ENCODE measurements at places on chromosomes 3 and 15.

DNA sequence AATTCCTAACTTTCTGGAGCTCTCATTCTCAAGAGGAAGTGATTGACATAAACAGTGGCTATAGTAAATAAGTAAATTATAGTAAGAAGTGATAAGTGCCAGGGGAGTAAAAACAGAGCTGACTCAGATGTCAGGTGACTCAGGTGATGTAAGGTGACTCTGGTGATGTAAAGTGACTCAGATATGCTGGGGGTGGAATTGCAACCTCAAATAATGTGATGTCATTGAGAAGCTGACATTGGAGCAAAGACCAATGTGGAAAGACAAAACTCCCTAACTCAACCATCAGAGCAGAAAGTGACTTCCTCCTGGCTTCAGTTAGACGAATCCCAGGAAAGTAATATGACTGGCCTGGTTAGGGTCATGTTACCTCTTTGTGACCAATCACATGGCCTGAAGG lies 144.2 kb upstream of the SNTN start:
- no peak for DNase-seq

DNA sequence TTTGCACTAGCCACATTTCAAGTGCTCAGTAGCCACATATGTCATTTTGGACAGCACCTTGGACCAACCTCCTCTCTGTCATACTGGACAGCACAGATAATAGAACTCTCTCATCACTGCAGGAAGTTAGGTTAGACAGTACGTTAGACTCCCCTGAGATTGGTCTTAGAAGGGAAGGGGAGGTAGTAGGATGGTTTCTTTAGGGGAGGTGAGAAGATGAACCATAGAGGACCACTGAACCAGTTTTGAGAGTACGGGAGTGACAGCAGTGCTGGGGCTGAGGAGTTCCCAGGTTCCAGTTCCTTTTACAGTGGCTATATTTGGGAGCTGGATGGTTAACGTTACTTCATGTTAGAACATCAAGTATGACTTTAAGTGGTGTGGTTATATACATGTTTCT lies 7.8 kb downstream of the LRCH3 start:
- no peak for DNase-seq

DNA sequence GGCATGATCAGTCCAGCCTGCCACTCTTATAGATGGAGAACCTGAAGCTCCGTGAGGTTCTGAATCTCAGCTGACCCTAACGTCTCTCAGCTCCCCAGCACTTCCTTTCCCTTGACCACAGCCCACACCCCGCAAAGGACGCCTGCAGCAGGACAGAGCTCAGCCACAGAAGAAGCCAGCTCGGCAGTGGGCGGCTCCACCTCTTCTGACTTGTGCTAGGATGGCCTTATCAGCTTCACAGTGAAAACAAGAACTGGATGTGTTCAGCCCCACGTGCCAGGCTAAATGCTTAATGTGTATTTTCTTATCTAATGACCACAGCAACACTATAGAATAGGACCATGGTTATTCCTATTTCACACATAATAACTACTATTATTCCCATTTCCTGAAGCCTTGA lies 127.6 kb downstream of the ARNT2 start:
- no peak for DNase-seq

GRCh38 chr15:83491486-83491885 lies 44.3 kb downstream of the SH3GL3 start:
- DNase-seq, result no peak

DNA sequence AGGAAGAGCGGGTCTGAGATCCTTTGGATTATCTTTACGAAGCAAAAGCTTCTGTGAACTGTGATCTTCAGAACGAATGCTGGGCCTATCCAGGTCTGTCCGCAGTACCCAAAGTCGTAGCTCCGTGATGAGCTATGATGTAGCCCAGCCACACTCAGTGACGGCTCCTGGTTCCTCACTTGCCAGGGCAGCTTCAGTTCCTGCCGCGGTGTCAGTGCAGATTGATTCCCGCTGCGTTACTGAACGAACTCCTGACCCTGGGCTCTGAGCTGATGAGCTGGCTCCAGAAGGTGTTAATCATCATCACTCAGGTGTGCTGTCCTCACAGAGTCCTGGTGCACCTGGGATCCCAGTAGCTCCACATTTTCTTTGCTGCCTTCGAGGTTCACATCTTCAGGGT lies 45.0 kb downstream of the TMEM44 start:
- DNase-seq, result no peak

- DNase-seq, result no peak
These were observed 98.9 kb downstream of the MEIS2 start for GRCh38 chr15:37001417-37001816.

DNA sequence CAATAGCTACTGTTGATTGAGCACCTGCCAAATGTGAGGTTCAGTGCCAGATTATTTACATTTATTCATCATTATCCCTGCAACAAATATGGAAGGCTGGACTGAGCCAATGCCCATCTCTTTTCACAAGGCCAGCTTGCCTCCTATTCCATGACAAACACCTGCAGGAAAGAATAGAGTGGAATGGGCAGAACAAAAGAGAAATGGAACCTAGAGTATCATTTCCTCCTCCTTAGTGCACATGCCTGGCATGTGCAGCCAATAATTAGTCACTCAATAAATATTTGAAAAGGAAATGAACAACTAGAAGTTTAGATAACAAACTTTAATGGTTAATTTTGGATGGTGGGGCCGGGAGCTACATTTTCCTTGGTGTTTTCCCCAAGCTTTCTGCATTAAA lies 61.4 kb upstream of the MYRIP start:
- no peak for DNase-seq

GRCh38 chr15:69955240-69955894 lies 142.3 kb downstream of the TLE3 start:
- DNase-seq, result no peak

- DNase-seq, result no peak
These were observed 136.7 kb upstream of the TLE3 start for GRCh38 chr15:70234256-70234905.

- DNase-seq, result no peak
These were observed 52.0 kb upstream of the ULK4 start for GRCh38 chr3:42013691-42014457.

- no peak for DNase-seq
These were observed 609.1 kb upstream of the GRM7 start for GRCh38 chr3:6251612-6252400.

DNA sequence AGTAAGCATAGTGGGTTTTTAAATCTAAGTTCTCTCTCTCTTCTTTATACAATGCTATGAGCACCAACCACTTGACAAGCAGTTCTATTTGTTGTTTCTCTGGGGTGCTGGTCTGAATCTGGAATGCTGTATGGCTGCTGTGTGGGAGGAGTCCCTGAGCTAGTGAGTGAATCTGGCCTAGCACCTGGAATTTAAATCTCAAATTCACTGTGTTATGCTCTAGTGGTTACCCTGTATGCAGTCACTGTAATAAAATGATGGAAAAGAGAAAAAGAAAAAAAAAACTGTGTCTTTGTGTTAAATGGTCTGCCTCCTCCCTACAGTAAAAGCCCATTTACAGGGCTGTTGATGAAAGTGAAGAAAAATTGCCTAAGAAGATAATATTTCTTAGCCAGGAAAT lies 155.0 kb downstream of the ATP8B4 start:
- no peak for DNase-seq

DNA sequence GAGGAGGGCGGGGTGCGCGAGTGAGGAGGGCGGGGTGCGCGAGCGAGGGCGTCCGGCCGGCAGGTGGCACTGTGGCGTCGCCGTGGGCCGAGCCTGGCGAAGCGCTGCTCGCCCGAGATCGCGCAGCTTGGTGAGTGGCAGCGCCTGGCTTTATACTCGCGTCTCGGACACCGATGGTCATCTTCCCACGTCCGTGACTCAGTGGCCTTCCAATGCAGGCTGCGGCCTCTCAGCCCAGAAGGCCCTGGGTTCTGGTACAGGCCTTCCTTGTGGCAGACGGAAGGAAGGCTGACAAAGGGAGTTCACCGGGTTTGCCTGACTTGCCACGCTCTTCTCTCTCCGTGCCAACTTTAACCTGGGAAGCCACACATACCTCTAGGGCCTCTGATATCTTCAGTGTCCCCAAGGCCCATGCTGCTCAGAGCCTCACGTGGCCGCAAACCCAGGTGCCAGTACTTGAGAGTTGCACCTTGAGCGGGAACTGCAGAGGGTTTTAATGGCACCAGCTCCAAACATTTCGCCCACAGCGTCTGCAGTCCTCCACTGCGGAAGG lies 195.3 kb upstream of the LYSMD4 start:
- no peak for DNase-seq

DNA sequence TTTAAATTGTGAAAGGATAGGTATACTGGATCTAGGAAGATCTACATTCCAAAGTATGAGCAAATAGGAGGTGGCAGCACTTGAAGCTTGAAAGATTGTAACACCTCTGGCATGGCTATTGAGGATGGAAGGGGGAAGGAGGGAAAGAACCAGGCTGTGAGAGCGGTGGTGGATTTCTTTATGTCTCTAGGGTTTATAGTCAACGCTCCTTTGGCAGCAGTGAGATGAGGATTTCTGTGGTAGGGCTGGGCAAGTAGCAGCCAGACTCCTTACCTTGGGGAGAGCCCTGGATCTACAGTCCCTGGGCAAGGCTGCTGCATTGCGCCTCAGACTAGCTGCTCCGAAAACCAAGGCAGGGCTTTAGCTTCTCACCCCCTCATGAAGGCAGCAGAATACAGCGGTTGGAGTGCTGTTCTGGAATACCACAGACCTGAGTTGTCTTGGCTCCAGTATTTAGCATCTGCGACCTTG lies 53.2 kb downstream of the MEF2A start:
- DNase-seq, result no peak

GRCh38 chr3:36969540-36970432 lies 23.1 kb downstream of the EPM2AIP1 start:
- DNase-seq, result peak; percentile 43

DNA sequence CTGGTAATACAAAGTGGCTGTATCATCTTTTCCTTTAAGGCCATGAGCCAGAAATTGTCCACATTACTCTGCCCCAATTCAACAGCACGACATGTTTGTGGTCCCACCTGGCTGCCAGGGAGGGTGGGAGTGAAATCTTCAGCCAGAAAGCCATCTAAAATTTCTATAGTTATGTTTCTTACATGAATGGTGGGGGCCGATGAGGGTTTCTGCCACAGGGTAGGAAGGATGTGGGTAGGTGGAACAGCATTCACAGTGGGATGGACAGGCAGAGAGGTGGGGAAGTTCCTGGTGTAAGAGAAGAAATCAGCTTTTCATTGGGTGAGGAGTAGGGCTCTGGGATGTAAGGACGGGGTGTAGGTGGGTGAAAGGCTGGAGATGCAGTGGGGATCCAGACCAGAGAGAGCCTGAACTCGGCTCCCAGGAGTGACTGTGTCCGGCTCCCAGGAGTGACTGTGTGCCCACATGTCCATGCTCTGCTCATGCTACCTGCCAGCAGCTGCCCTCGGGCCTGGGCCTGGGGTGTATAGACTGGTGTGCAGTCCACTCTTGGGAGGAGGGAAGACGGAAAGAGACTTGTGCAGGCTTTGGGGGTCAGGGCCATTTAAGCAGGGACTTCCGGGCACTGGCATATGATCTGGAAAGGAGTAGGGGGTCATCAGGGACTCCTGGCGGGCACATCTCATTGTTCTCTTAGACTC lies 3.8 kb upstream of the FBLN2 start:
- no peak for DNase-seq
